Frontal cortex (tissue), 4 donors: ENCODE measurements at places on chromosomes 6 and 20. TPM values are rescaled to one million over a fixed set of nuclear protein-coding genes. Genes with fewer than 3 reads are reported as not detected.

The ARMH2 gene
- not detected for total RNA-seq

The OSER1 gene
- 39.9 TPM for total RNA-seq

The C20orf202 gene
- total RNA-seq = 0.41 TPM

The RIPPLY2 gene
- total RNA-seq = 21.6 TPM

The GGT7 gene
- 13.5 TPM for total RNA-seq

The TMEM74B gene
- 9.4 TPM for total RNA-seq

The JPH2 gene
- under 0.01 TPM for total RNA-seq

The GTSF1L gene
- total RNA-seq = not detected

The CCM2L gene
- 2.9 TPM for total RNA-seq

The NKX2-4 gene
- not detected for total RNA-seq
